Metanephros (tissue), 2 donors: ENCODE measurements at places on chromosomes 13 and 19. TPM values are rescaled to one million over a fixed set of nuclear protein-coding genes. Genes with fewer than 3 reads are reported as not detected.

CILP2 gene
- 1.1 TPM for total RNA-seq

SHISA2 gene
- 107 TPM for total RNA-seq

CATSPERD gene
- not detected for total RNA-seq

KCTD4 gene
- total RNA-seq, result 0.23 TPM

DYRK1B gene
- total RNA-seq, result 42.7 TPM

IGFL1 gene
- total RNA-seq, result not detected

BST2 gene
- 64.1 TPM for total RNA-seq

ZSCAN22 gene
- total RNA-seq, result 2.7 TPM

TTC9B gene
- not detected for total RNA-seq

CD79A gene
- total RNA-seq, result 4.4 TPM

PLK5 gene
- 0.12 TPM for total RNA-seq

OR7G3 gene
- total RNA-seq, result not detected

EXOSC5 gene
- total RNA-seq, result 14.5 TPM

SIGLEC8 gene
- total RNA-seq, result 0.06 TPM

LCP1 gene
- total RNA-seq, result 25.2 TPM

PDE4C gene
- 5.3 TPM for total RNA-seq
